ENCODE measurements at places on chromosomes 4 and X.

DNA sequence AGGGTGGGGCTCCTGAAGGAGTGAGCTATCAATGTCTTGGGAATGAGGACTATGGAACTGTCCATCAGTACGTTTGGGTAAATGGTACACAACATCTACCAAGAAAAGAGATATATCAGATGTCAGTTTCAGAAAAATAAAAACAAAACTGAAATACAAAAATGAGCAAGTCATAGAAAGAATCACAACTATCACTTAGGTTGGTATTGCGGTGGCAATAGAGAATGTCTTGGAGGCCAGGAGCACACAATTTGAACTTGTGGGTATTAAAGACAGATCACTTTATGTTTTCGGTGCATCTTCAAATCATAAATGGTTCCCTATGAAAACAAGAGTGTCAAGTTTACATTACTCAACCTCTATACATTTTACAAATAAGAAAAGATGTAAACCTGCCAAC is 176.8 kb downstream of the CHM start:
- DNase-seq = no peak

DNA sequence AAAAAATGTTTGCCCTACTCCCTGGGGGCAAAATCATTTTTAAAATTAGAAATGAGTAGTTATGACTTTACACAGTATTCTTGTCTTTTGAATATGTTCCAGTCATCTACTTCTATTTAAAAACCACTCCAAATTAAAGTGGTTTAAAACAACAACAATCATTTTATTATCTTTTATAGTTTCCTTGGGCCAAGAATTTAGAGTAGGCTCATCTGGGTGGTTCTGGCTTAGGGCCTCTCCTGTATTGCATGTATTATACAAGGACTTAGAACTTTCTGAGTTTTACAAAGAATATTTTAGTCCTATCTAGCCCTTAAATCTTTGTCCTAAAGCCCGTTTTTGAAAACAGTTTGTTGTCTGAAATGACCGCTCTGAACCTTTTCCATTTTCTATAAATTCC is 132.5 kb upstream of the INTU start:
- DNase-seq = no peak

DNA sequence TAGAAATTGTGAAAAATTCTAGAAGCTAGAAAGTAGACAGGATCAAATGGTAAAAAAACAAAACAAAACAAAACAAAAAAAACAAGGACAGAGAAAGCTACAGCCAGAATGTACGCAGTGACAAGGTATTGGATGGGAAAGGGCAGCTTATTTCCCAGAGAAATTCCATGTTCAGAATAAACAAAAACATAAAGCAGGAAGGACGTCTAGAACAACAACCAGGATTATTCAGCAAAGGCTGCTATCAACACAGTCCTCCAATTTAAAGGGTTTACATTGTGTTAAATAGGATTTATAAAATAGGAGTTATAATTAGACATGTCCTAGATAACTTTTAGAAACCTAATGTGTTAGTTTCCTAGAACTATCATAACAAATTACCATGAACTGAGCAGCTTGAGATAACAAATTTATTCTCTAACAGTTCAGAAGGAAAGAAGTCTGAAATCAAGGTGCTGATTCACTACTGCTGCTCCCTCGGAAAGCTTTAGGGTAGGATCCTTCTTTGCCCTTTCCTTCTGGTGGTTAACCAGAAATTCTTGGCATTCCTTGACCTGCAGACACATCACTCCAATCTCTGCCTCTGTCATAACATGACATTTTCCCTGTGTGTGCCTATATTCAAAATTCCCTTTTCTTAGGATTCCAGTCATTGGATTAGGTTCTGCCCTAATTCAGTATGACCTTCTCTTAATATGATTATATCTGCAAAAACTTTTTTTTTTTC is 175.6 kb downstream of the SNCA start:
- DNase-seq = no peak

GRCh38 chr4:32798471-32799159 is 2078.4 kb downstream of the PCDH7 start:
- no peak for DNase-seq

DNA sequence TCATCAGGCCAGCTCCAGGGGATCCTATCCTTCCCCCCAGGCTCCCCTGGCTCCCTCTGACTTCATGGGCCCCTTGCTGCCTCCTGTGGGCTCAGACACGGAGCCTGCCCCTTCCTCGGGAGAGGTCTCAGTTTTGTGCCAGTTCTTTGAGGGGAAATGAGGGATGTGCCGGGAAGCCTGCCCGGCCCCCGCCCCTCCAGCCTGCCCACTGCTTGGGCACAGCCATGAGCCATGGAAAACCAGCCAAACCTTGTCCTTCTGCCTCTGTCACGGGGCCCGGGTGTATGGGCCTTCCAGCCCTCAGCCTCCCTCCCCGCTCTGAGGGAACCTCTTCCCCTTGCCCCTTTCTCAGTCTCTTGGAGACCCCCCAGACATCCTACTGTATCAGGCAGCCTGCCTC is 6.8 kb downstream of the BGN start:
- no peak for DNase-seq

DNA sequence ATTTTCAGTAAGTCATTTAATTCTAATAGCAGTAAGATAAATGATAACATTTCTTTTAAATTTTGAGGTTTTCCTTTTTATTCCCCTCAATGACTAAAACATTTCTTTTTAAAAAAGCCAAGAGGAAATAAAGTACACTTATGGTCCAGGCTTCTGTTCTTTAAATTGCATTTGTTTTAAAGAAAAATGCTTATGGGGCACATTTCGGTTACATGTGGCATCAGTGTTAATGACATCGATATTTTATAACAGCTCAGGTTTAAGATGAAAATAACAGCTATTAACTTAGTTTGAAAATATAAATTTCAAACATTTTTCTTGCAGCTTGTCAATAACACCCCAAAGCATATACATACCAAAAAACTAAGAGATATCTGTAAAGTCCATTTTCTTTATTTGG is 1161.1 kb downstream of the PCDH18 start:
- no peak for DNase-seq

DNA sequence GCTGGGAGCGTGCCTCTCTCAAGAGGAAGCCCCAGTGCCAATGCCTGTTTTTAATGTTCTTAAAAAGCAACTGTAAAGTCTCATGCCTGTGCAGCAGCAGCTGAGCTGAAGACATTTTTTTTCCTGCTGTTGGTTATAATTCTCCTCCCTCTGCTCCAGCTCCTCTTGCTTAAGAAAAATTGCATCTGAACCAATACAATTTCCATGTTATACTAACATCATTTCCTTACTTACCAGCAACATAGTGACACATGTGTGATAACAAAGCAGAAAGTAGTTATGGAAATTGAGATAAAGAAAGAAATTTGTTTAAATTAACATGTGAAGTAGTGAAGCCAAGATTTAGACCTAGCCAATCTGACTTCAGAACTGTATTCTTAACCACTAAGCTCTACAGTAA is 101.4 kb downstream of the TBC1D19 start:
- DNase-seq = no peak

DNA sequence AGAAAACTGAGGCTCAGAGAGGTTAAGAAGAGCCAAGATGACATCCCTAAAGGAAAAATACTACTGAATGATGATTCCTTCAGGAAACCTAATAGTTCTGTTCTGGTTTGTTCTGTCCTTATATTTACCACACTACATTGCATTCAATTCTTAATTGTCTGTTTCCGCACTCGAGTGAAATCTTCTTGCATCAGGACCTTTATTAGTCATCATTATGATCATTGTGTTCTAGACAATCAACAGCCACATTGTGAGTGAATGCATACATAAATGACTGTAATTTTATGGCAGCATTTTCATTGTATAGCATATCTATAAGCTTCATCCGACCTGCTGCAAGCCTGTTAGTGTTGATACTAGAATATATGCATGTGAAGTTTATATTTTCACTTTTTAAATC is 156.7 kb upstream of the FAM241A start:
- no peak for DNase-seq

GRCh38 chrX:41314881-41315280 is 19.1 kb upstream of the DDX3X start:
- DNase-seq = no peak

DNA sequence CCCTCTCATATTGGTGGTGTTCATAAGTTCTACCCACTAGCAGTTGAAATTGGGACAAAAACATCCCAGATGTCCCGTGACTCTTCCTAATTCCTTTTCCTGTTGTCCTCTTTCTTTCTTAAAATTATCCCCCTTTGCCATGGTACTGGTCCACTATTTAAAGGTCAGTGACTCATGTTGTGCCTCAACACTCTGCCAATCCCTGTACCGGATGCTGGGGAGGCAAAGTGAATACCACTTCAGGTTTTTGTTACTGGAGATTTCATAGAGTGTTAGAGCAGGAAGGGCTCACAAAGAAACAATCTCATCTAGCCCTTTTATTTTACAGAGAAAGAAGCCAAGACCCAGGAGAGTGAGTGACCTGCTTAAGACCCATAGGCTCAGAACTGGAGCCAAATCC is 24.6 kb downstream of the SEPTIN11 start:
- DNase-seq = no peak

DNA sequence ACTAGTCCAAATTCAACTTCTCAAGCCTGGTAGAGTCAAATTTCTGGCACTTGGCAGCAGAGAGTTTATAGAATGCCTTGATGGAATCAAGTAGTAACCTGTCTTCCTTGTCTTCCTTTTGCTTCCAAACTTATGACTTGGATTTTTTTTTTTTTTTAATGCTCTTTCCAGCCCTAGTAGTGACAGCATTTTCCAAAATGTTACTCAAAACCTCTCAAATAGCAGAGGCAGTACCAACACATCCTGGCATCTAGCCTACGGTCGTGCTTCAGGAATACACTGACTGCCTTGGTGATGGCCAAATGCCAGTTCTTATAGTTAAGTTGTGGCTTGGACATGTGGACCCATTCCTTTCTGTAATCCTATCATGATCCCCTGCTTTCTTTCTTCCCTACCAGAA is 46.0 kb downstream of the GALNT7 start:
- DNase-seq = no peak

- no peak for DNase-seq
These were observed 196.8 kb upstream of the RPS6KA3 start for GRCh38 chrX:20463296-20464075.

- no peak for DNase-seq
These were observed 155.5 kb downstream of the PDGFRA start for GRCh38 chr4:54384563-54384962.

DNA sequence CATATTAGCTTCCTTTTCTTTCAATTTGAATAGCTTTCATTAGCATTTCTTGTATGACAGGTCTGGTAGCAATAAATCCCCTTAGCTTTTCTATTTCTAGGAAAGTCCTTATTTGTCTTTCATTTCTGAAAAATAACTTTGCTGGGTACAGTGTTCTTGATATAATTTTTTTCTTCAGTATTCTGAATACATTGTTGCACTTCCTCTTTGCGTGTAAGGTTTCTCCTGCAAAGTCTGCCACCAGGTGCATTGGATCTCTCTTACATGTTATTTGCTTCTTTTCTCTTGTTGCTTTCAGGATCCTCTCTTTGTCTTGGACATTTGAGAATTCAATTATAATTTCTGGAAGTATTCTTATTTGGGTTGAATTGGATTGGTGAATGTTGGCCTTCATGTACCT is 663.7 kb downstream of the GRXCR1 start:
- DNase-seq = no peak

- no peak for DNase-seq
These were observed 23.0 kb upstream of the PGM2 start for GRCh38 chr4:37803348-37803973.

DNA sequence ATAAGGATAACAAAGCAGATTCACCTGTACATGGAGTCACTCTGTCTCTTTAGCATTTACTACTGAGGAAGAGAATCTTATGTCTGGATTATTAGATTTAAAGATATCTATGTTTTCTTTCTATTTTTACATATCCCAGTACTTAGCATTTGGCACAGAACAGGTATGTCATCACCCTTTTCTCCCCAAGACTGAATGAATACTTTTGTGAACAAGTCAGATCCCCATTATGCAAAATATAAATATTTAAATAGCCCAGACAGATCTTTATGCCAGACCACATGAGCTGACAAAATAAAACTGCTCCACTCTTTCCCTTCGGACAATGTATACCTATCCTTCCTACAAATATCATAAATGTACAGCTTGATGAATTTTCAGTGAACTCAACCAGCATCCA is 94.5 kb downstream of the CASK start:
- no peak for DNase-seq

DNA sequence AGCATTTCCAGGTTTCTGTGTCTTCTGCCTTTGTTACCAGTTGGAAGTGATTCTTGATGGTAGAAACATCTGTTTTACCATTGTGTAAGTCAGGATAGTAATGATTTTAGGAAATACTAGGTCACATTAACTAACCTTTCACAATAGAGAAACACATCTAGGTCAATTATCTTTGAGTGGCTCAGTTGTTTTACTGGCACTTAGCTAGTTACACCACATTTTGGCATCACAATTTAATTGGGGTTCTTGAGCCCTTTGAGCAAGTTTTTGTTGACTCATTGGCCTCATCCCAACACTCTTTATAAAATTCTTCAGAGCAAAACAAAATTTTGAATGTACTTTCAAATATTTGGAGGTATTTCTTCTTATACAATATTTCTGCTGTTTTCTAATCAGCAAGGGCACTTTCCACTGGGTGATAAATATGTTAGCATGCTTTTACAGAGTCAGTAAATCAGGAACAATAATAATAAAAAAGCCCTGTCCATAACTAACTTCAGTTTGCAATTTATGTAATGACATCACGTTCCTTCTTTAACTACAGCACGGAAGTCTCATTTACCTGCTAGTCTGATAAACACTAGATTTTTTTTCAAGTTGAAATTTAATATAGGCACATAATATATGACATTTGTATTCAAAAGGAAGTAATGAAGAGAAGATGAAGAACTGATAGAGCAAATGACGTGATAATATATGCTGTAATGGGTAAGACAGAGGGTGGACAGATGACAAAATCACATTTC is 64.8 kb upstream of the GK2 start:
- no peak for DNase-seq

DNA sequence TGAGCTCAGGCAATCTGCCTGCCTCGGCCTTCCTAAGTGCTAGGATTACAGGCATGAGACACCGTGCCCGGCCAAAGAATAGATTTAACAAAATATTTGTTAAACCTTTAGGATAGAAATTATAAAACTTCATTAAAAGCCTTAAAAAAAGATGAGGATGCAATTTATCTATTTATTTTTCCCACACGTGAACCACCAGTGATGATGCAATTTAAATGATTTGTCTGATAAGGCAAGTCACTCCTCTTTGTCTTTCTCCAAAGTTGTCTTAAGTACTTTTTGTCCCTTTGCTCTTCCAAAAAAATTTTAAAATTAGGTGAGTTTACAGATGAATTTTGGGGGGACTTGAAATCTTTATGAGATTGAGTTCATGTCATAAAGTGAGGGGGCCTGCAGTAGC is 58.2 kb downstream of the SLC34A2 start:
- DNase-seq = no peak

GRCh38 chr4:79526641-79527565 is 118.9 kb upstream of the GK2 start:
- DNase-seq = no peak

GRCh38 chr4:146113171-146113570 is 62.3 kb upstream of the LSM6 start:
- DNase-seq = no peak

GRCh38 chr4:28360681-28361080 is 1500.0 kb downstream of the STIM2 start:
- DNase-seq = no peak

GRCh38 chr4:170259631-170260153 is 169.9 kb upstream of the AADAT start:
- peak; percentile 40 for DNase-seq

GRCh38 chr4:83961575-83961974 is 425.7 kb downstream of the GPAT3 start:
- no peak for DNase-seq

Data from activated T-helper 2 cell treated with anti-CD3 and anti-CD28 coated beads, Interferon-gamma antibody, Interleukin-2, Interleukin-4, amounts not matched to agents 10 μg/mL and 5 μg/mL and 100 μg/mL, durations not matched to agents 14 hours and 24 hours and 36 hours (primary cell).